Foreskin melanocyte (primary cell): ENCODE measurements at places on chromosomes 4 and X.

GRCh38 chr4:7645956-7646355, 211.2 kb upstream of the PSAPL1 start:
- DNase-seq: no peak

GRCh38 chrX:20514358-20514757, 247.6 kb upstream of the RPS6KA3 start:
- peak; percentile 70 for DNase-seq

GRCh38 chr4:120007896-120008436, 58.7 kb downstream of the MAD2L1 start:
- no peak for DNase-seq

GRCh38 chr4:38831653-38832052, 25.0 kb downstream of the TLR6 start:
- DNase-seq: no peak

DNA sequence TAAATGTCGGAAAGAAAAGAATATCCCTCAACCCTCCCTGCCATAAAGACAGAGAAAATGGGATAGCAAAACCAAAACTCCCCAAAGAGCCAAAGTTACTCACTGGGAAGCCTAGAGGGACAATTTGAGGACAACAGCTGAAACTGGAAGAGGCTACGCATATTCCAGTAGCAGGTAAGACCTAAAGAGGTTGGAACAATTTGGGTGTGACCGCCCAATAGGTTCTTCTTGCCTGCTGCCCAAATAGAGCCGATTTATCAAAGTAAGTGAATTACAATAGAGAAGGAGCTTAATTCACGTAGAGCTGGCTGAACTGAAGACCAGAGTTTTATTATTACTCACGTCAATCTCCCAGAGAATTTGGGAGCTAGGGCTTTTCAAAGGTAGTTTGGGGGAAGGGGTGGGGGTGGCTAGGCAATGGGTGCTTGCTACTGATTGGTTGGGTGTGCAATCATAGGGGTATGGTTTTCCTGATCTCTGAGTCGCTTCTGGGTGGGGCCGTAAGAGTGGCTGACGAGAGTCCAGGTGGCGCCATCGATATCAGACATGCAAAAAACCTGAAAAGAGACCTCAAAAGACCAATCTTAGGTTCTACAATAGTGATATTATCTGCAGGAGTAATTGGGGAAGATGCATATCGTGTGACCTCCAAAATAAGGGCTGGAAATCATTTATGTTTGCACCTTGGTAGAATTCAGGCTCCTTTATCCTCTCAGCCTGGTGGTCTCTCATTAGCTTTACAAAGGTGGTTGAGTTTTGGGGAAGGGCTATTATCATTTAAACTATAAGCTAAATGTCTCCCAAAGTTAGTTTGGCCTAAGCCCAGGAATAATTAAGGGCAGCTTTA, 39.0 kb upstream of the SLC7A3 start:
- no peak for DNase-seq

DNA sequence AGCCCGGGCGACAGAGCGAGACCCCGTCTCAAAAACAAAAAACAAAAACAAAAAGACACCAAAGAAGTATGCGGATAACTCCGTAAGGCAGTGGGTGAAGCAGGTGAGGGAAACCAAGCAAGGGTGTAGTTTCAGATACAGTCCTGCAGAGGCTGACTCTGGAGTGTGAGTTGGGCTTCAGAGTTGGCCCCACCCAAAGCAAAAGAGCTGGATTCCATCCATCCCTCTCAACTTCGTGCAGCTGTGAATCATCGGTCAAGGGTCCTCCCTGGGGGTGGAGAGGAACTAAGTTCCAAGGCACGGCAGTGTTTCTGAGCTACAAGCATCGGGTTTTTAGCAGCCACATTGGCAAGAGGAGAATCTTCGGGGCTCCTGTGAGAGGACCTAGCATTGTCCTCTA, 43.9 kb upstream of the FAM9A start:
- DNase-seq: no peak

GRCh38 chr4:85717351-85717750, 242.4 kb downstream of the ARHGAP24 start:
- DNase-seq: no peak
